ENCODE measurements at places on chromosomes 2 and 18.

DNA sequence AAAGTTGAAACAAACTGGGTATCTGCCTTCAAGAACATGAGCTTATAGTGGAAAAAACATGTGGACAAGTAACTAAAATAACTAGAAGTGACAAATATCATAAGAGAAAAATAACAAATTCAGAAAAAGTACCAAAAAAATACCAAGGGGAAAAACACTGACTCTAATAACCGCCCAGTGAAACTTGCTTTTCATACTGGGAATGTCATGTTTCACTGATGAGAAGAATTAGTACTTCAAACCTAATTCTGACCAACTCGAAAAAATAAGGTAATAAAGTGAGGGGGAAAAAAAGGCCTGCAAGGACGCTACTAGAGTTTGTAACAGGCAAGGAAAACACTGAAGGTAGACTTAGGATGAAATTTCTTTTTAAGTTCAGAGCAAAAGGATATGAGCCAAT lies 83.6 kb downstream of the RTTN start:
- no peak for DNase-seq

DNA sequence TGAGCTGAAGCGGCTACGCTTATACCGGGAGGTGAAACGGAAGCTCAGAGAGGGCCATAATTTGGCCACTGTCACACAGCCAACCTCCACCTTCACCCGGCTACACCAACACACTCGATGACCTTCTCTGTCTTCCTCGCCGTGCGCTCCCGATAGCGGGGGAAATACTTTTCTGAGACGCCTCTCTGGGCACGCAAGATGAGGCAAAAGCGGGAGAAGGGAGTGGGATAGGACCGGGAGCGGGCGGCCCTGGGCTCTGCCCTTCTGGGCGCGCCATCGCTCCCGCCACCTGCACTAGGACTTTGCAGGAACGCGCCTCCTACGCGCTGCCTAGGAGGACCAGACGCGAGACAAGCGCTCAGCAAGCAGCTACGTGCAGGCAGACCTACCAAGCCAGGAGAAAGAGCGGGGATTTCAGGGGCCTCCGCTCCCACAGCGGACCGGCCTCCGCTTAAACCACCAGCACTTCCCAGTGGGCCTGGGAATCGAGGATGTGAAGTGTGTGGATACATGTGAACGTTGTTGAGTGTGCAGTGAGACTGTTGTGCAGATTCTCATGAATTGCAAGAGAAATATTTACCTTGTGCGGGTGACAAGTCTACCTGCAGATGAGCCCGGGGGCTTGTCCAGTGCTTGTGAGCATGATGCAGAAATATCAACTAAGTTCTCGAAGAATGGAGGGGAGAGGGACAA lies 11.4 kb downstream of the SIX3 start:
- no peak for DNase-seq

- no peak for DNase-seq
These were observed 662.7 kb upstream of the HS6ST1 start for GRCh38 chr2:128981353-128981752.

- no peak for DNase-seq
These were observed 7.4 kb downstream of the DYSF start for GRCh38 chr2:71460595-71461303.

DNA sequence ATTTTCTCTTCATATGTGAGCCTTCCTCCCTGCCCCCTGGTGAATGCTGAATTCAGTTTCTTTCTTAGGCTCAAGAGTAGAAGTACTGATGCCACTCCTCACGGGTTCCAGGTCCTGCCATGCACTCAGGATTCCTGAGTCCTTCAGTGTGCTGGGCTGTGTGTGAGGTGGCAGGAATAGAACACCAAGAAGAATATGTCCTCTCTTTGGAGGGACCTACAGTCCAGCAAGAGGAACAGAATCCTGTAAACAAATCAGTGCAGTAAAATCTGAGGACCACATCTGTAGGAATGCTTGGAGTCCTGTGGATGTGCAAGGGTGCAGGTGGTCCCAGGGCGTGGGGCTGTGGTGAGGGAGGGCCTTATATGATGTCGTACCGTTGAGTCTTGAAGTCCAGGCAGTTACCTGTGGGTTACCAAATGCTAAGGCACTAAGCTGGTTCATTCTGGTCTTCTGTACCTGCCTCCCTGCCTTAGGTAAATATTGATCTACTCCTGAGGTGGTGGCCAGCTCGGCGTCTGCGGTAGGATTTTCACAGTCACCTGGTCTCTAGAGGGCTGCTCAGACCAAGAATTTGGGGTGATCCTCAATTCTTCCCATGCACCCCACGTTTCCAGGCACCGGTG lies 5.5 kb downstream of the ASAP2 start:
- no peak for DNase-seq

Measured in epithelial cell of proximal tubule (primary cell).